Posterior cingulate gyrus (tissue), 11 donors: ENCODE measurements at places on chromosomes 5 and 9.
A peak's percentile ranks its signal among the peaks of the same experiment; 100 is the strongest.

DNA sequence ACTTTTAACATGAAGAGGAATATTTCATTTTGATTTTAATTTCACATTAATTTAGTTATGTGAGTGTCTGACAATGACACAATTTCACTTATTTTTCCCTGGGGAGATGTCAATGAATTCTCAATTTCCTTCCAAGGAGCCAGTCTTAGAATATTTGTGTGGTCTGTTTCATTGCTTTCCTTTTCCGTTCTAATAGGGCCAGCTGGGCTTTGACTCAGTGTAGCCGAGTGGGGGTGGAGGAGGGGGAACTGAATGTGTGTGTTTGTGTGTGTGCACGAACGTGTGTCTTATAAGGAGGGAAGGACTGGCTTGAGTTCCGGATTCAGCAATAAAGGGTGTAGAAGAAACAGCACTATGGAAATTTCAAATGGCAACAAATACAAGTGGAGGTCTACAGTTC is 100.0 kb downstream of the BASP1 start:
- DNase-seq, result no peak

DNA sequence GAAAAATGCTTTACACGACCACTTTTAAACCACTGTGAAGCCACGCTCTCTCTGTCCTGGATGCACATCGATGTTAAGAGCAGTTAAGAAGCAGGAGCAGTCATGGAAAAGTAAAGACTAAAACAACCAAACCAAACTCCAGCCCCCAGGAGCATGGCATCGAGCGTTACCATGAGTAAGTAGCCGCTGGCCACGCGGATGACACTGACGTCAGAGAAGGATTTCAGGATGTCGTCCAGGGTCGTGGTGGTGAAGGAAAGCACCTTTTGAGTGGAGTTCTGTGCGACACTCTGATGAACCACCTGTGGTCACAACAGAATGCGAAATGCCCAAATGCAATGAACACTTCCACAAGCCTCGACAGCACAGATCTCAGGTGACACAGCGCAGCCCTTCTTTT is 38.9 kb downstream of the PTCH1 start:
- DNase-seq, result no peak

DNA sequence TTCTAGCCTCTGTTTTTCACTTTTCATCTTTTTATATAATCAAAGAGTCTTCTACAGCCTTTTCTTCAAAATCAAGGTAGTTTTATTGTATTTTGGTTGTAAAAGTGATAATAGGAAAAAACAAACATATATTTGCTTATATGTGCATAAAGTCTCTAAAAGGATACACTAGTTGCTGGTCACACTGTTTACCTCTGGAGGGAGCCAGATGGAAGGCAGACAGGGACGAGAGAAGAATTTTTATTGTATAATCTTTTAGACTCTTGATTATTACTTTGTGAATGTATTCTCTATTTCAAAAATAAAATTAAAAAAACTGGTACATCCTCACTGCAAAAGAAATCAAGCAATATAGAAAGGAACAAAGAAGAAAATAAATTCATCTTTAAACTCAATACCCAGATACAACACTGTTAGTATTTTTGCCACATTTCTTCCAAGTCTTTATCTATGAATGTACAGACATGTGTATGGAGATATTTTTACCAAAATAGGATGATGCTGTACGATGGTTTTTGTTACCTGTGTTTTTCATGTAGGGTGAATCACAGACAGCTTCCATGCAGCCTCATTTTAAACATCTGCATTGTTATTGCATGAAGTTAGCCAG is 6.1 kb upstream of the RNF183 start:
- DNase-seq, result no peak

DNA sequence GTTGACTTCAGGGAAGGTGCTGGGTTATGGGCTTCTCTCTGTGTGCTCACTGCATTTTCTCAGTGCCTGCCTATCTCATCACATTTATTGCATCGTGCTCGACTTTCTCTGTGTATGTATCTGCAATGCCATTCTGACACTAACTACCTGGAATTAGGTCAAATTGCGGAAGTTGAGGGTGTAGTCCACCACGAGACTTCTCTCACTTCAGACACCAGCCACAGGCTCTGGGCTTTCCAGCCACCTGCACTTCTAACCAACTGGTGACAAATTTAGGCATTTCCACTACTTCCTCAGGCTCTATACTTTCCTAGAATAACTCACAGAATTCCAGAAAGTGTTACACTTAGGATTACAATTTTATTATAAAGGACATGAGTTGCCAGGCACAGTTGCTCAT is 188.6 kb upstream of the ZNF608 start:
- no peak for DNase-seq

- DNase-seq, result no peak
Observed at GRCh38 chr5:140253985-140254384, 48.9 kb downstream of the PFDN1 start.

DNA sequence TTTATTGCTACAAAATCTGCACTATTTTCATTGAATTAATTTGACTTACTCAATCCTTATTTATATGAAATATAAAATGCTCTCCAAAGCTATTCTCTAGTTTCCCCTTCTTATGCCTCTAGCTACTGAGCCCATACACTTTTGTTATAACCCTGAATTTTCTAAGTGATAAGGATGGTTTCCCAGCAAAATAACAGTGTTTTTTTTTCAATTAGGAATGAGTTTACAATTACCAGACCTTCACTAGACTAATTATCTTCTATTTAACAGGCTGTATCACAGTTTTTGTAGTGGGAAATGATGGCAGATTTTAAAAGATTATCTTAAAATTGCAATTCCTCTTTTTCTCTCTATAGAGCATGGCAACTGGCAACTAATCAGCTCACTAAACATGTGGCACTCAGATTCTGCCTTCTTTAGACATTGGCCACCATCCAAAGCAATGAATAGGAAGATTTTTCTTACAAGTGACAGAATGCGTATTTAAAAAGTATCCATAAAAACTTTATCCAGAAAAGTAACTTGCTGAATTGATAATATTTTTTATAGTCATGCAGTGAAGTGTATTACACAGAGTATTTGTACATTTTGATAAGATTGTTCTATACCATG is 585.7 kb upstream of the ZNF608 start:
- no peak for DNase-seq

DNA sequence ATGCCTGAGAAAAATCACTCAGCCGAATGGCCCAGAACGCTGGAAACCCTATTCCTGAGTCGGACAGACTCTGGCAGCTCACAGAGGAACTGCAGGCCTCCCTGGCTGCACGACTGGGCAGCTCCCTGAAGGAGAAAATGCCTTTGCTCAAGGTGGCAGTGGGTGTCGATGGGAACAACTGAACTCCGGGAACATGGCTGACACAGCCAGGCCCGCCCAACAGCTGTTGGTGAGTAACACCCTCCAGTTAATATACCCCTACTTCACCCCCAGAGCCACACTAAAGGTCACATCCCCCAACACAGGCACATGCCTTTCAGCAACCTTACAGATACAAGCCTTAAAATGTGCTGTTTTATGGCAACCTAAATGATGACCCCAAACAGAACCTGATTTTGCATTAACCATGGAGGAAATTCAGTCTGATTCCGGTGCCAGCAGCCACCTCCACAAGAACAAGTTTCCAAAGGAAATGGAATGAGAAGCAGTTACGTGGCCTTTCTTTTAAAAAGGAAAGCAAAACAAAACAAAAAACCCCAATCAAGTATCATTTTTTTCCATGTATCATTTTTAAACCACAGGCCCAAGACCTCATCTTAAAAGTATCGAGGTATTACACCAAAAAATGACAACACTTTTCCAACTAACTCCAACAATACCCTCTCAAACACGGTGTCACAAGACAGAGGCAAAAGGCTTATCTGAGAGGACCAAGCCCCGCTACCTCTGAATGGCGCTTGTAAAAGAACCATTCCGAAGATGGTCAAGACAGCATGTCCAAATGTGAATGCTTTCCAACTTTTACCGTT is 3.1 kb downstream of the KLF9 start:
- DNase-seq, result peak; percentile 92

- no peak for DNase-seq
Observed at GRCh38 chr5:154309805-154310204, 119.3 kb downstream of the GALNT10 start.

DNA sequence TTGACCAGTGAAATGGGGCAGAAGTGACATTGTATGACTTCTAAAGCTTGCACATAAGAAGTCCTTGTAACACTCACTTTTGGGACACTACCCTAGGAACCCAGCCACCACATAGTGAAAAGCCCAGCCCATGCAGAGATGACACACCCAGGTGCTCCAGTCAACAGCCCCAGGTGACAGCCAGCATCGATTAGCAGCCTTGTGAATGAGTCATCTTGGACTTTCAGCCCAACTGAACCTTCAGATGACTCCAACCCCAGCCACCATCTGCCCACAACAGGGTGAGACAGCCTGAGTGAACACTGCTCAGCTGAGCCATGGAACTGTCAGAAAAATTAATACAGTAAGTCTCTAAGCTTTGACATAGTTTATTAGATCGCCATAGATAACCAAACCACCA is 458.6 kb downstream of the ZSWIM6 start:
- no peak for DNase-seq

GRCh38 chr5:171715551-171715950 is 70.1 kb upstream of the SMIM23 start:
- DNase-seq, result no peak

DNA sequence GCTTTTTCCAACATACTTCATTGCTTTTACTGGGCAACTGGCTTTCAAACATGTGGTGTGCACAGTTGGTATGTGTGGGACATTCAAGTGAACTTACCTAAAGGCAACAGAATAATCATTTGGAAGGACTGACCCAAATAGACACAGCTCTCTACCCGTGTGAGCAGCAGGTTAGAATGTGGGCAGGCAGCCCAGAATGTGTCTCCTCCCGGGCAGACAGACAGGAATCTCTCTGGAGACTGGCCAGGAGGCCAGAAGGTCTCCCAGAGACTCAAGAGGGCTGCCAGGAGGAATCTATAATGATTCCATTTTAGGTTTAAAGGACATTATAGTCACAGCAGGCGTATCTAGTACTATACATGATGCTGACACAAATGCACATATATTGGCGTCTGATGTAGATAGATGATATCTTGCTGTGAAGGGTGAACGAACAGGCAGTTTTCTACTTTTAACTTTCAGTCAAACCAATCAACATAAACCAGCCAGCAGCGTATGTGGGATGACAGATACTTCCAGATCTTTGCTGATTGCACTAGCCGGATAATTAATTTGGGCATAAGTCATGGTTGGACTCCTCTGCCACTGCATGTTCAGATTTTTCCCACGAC is 297.4 kb upstream of the ZNF608 start:
- peak; percentile 52 for DNase-seq

DNA sequence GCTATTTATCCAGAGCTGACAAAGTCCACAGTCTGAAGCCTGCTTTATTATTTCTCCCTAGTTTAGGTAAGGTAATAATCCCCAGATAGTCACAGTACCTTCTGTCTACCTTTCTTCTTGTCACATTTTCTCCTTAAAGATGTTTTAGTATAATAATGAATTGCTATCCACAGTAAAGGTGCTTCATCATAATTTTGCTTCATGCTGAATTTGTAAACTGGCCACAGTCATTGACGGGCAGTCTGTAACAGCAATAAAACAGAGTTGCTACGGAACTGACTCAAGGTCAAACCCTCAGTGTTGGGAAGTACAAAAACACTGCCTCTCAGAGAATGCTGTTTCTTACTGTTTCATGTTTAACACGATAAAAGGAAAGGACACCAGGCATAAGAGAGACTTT is 195.7 kb downstream of the ZNF608 start:
- no peak for DNase-seq

- no peak for DNase-seq
Observed at GRCh38 chr5:74459984-74460383, 180.5 kb downstream of the ENC1 start.

DNA sequence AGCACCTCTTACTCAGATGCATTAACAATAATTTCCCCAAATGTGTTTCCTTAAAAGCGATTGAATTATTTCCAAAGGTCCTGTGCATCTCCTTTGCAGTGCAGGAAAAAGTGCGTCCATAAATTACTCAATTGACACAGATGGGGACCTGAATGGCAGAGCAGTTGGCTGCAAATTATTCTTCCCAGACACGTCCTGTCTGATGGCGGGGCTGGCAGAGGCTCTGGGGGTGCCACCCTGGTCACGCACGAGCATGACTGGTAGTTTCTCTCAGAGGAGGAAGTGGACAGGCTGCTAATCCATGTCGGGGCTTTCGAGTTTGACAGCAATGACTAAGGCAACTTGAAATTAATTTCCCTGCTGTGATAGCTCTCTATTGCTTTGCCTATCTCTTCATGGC is 264.8 kb upstream of the BRINP1 start:
- no peak for DNase-seq
